ENCODE measurements at places on chromosomes 6 and 20.

- DNase-seq, result no peak
Measured at GRCh38 chr6:40251637-40252300, 317.5 kb upstream of the MOCS1 start.

DNA sequence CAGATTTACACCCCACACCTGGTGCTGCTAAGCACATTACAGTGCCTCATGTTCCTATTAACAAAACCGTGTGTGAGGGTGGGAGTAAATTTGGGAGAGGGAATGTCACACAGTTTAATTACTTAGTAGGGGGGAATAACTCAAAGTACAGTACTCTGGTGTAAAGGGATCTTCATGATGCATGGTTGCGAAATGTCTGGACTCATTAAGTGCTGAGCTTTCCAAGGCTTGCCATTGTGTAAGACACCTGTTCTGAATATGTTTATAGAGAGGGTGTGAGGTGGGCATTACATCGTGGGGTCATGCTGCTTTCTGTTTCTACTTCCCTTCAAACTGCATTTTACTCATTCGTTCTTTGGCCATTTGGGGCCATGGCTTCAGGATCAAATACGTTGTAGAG, 181.2 kb downstream of the ADGRG6 start:
- DNase-seq, result no peak

DNA sequence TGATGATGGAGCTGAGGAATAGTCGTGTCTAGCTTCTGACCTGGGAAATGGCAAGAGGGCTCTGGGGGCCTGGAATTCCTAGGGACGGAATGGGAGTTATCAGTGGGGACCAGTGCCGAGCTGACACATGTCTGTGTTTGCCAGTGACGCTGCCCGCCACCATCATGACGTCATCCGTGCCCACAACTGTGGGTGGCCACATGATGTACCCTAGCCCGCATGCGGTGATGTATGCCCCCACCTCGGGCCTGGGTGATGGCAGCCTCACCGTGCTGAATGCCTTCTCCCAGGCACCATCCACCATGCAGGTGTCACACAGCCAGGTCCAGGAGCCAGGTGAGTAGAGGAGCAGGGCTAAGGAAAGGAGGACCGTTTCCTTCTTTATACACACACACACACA, 3.8 kb upstream of the CUL9 start:
- no peak for DNase-seq

DNA sequence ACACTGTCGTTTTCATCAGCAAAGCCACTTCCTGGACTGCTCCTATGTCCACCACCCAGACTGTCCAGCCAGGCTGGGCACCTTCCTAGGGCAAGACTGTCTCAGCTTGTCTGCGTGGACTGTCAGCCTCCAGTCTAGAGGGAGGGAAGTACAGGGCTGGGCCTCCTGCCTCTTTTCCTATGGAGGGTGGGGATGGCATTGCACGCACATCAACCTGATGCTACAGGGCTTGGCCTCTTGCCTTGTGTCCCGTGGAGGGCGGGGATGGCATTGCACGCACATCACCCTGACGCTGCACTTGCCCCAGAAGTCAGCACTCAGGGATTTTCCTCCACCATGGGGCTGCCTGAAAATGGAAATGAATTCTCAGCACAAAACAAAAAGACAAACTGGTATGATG, 304.2 kb upstream of the CDH4 start:
- DNase-seq, result no peak

GRCh38 chr20:35947907-35948306, 6.4 kb downstream of the SCAND1 start:
- no peak for DNase-seq

- peak; percentile 41 for DNase-seq
Measured at GRCh38 chr6:28474441-28475219, 31.3 kb upstream of the ZSCAN23 start.

DNA sequence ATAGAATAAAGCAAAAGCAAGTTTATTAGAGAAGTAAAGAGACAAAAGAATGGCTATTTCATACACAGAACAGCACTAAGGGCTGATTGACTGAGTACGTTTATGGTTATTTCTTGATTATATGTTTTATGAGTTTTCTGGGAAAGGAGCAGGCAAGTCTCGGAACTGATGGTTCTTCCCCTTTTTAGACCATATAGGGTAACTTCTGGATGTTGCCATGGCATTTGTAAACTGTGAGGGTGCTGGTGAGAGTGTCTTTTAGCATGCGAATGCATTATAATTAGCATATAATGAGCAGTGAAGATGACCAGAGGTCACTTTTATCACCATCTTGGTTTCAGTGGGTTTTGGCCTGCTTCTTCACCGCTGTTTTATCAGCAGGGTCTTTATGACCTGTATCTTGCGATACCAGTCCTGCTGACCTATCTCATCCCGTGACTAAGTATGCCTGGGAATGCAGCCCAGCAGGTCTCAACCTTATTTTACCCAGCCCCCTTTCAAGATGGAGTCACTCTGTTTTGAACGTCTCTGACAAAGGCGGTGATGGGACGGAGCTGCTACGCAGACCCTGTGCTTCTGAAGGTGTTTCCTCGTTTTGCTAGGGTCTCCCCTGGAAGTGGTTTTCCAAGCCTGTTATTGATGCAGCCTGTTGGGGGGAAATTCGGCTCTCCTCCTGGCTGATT, 45.4 kb upstream of the BMP6 start:
- no peak for DNase-seq

DNA sequence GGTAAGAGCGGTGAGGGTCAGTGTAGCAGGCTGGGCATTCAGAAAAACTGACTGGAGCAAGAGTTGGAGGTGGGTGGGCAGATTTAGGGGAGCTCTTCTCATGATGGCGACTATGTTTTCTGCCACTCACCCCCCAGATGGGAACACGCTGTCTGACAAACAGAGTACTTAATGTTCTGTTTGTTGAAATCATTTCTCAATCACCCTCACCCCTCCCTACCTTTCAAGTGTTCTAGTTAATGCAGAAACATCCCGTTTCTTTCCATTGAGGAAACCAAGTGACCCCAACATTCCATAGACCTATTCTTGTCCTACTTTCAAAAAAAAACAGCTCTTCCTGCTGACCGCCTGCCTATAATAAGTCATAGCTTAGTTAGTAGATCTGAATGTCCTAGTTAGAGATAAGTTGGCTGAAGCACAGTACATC, 132.5 kb upstream of the NEDD9 start:
- DNase-seq, result no peak

DNA sequence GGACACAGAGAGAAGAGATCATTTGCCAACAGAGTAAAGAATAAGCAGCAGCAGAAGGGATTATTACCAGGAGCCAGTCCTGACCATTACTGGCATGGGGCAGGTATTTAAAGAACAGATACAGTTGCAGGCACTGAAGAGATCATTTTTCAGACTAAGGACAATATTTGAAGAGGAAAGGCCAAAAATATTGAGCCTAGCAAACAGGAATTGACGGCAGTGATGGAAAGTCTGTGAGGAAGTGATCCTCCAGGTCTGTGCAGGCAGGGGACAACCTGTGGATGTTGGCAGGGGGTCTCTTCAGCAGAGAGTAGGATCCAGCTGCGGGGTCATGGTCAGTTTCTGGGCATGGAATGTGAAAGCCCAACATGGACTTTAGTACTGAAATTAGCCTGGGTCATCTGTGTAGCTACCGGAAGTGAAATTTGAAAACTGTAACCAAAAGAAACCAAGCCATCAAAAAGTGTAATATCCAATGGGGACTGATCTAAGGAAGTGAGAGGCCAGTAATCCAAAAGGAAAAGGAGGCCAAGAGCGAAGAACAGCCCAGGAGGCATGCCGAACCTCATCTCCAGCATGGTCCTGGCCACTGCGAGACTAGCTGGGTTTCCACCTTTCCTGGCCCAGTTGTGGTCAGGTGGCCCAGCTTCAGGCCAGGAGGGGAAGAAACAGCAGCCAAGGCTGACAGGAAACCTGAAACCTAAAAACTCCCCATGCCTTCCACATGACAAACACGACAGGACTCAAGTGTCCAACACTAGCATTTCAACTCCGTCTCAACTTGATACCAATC, 115.1 kb upstream of the TNFAIP3 start:
- DNase-seq, result no peak

GRCh38 chr20:19210391-19211155, 1.9 kb upstream of the SLC24A3 start:
- peak; percentile 31 for DNase-seq

GRCh38 chr6:134282816-134283215, 35.1 kb downstream of the SGK1 start:
- no peak for DNase-seq

DNA sequence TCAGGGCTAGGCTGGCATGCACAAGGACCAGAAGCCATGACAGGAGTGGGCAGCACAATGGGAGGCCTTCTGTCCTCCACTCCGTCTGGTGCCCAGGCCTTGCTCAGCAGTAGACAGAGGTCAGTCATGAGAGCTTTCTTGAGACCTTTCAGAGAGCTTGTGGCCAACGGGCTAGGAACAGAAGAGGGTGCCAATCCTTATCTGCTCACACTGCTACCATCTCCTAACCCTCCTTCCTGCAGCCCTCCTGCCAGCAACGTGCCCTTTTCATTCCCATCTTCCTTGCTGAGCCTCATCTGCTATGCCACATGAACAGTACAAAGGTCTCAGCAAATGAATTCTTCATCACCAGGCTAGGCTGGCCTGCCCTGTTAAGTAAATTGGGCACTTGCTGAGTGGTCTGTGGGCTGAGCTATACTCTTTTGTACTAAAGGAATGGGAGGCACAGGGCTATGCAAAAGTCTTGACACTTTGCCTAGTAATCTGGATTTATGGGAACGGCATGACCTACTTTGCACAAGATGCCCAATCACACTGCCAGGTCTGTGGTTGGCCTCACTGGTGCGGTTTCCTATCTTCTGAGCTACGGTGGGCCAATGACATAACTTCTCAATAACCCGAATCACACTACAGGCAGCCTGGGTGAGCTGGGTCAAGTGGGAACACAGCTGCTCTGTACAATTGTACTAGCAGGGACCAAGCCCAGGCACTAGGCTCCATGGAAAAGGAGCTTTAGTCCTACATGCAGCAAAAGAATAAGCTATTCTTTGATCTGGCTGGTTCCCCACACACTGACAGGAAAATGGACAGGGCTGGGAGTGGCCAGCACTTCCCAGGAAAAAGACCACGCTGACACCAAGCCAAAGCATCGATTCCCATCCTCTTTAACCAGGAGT, 47.8 kb downstream of the ELOVL5 start:
- DNase-seq, result no peak

GRCh38 chr20:34604980-34605788, 46.7 kb downstream of the MAP1LC3A start:
- DNase-seq, result peak; percentile 20

DNA sequence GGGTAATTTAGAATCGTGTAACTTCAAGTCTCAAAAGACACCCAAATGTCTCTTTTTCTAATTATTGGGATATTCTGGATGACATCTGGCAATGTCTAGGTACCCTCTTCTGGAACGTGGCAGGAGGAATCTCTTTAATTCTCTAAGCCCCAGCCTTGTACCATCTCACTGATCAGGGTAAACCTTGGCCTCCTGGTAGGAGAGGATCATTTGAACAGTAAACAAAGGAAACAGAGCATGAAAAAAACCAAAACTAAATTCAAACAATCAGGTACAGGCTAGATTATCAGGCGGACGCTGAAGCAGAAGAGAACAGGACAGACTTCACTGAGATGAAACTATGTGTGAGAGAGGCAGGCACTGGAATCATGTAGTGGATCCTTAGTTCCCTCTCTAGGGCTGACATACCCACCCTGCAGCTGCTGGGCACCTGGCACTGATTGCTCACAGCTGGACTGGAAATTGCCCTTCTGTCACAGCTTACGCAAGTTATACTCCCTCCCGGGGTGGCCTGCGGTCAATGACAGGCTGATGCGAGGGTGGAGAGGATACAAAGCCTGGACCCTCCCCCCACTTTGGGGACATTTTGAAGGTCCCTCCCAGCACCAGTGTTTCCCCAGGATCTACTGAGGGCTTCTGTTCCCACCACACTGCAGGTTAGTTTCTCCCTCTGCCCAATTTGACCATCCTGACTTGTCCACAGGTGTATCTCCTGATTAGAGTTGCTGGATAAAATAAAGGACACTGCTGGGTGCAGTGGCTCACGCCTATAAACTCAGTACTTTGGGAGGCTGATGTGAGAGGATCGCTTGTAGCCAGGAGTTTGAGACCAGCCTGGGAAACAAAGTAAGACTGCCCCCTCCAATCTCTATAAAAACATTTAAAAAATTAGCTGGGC, 20.6 kb upstream of the ZBTB24 start:
- no peak for DNase-seq

GRCh38 chr6:95670011-95670463, 92.7 kb downstream of the MANEA start:
- no peak for DNase-seq

- DNase-seq, result no peak
Measured at GRCh38 chr6:151494235-151494935, 568 bp downstream of the CCDC170 start.

- DNase-seq, result no peak
Measured at GRCh38 chr6:107679457-107679856, 144.7 kb downstream of the SCML4 start.

- no peak for DNase-seq
Measured at GRCh38 chr6:111888928-111889695, 15.9 kb upstream of the FYN start.

DNA sequence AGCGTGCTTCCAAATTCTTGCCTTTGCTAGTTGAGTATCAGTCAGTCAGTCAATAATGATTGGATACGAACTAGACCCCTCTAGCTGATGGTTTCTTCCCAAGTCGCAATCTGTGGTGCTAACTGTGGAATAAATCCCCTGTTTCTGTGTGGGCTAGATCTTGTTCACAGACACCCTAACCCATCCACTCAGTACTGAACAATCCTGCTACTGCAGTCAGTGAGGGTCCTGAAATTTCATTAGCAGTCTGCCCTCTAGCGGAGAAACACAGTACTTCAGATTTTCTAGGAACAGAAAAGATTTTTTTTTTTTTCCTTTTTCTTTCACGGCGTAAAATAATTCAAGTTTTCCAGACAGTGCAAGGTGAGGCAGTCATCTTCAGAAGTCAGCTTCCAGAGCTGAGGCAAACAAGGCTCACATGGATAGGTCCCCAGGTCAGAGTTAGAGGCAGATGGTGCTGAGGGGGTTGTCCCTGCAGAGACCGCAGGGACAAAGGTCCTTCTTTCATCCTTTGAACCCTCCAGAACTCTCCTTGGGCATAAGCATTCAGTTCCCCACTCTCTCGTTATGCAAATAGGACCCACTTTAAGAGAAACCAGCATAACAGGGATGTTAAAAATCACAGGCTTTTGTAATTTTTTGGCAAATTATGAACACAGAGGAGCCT, 119.6 kb downstream of the SCML4 start:
- no peak for DNase-seq

- DNase-seq, result no peak
Measured at GRCh38 chr6:148545901-148546300, 200.9 kb upstream of the UST start.
